IPS DF 19.7 (cell line): ENCODE measurements at places on chromosomes 2 and 18.

- no peak for DNase-seq
Measured at GRCh38 chr2:224528171-224528570, 57.0 kb downstream of the CUL3 start.

GRCh38 chr2:206670531-206671319 lies 28.4 kb downstream of the FAM237A start:
- no peak for DNase-seq

DNA sequence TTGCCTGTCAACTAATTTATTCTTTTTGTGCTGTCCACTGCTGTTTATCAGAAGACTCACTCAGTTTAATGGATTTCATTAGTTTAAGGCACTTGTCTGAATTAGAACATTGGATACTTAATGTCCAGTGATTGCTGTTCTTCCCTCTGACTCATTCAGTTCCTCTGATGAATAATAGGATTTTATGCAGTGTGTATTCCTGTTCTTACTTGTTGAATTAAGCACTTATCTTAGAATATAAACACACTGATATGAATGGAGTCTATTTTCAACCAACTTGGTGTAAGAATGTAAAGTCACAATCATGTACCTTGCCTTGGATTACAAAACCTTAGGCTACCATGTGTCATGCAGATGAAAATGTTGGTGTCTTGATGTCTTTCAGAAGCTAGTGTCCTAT lies 87.0 kb upstream of the PROKR1 start:
- DNase-seq = no peak

DNA sequence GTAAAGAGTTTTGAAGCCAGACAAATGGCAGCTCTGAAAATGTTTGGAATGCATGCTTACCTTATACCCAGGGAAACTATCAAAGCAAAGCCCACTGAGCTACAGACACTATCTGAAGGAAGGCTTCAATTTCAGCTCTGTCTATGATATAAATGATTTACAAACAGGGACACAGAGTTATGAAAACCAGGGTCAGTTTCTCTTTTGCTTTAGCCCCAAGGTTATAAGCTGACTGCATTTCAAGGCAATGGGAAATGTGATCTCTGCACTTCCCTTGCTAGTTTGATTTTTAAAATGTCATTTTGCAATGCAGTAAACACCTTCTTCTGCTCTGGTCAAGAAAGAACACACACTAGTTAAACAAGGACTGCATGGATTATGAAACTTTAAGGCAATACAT lies 65.2 kb upstream of the CCDC195 start:
- DNase-seq = no peak

GRCh38 chr2:237613679-237614078 lies 13.7 kb upstream of the LRRFIP1 start:
- no peak for DNase-seq

GRCh38 chr2:7468955-7469354 lies 551.7 kb downstream of the RNF144A start:
- DNase-seq = no peak

DNA sequence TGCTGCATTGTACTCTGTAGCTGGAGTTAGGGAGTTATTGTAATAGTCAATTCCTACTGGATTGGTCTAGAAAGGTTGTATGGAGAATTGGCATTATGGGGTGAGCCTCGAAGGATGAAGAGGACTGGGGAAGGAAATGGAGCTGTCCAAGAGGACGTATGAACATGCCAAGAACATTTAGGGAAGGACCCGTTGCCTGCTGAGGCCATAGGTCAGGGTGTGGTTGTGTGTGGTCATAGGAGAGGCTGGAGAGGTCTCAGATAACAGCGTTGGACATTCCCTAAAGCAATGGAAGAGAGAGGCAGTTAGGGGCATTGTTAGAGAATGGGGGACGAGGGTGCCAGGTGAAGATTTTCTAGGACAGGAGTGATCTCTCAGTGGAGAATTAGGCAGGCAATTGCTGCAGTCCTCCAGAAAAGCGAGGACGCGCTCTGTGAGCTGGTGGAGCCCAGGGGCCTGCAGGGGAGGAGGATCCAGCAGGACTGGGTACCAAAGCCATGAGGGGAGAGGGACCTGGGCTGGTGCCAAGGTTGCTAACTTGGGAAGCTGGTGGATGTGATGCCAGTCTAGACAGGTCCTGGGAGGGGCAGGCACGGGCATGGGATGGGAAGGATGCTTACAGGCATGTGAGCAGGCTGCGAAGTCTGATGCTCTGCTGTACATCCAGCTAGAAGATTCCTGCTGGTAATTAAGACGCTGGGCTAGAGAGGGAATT lies 9.4 kb upstream of the PSD4 start:
- no peak for DNase-seq

DNA sequence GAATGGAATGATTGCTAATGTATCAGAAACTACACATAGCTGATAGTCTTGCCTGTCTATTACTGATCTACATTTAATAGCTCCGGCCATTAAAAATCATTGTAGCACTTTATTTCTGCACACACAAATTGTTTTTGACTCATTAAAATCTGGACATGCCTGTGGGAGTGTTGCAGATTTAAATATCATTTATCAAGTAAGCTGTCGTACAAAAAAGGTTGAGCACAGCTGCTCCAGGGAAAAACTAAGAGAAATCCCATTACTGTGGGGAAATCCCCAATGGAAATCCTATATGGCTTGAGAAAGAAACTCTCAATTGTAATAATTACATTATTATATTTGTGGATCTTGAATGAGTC lies 99.6 kb upstream of the CERS6 start:
- no peak for DNase-seq

- no peak for DNase-seq
Measured at GRCh38 chr2:3754795-3755194, 51.4 kb downstream of the DCDC2C start.

DNA sequence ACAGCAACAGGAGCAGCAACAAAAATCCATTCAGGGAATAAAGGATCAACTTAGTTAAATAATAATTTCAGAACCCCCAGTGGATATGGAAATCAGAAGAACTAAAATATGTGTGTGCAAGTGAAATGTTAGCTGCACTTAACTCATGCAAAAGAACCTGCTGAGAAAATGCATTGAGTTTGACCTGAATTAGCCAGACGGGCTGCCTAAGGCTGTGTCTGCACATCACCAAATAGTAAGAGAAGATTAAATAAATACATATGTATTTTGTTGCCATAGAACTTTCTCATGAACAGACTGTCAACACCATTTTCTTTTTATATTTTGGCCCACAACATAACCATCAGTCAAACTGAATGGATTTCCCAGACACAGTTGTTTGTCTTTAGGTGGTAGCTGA lies 262.0 kb upstream of the PIK3C3 start:
- DNase-seq = no peak

DNA sequence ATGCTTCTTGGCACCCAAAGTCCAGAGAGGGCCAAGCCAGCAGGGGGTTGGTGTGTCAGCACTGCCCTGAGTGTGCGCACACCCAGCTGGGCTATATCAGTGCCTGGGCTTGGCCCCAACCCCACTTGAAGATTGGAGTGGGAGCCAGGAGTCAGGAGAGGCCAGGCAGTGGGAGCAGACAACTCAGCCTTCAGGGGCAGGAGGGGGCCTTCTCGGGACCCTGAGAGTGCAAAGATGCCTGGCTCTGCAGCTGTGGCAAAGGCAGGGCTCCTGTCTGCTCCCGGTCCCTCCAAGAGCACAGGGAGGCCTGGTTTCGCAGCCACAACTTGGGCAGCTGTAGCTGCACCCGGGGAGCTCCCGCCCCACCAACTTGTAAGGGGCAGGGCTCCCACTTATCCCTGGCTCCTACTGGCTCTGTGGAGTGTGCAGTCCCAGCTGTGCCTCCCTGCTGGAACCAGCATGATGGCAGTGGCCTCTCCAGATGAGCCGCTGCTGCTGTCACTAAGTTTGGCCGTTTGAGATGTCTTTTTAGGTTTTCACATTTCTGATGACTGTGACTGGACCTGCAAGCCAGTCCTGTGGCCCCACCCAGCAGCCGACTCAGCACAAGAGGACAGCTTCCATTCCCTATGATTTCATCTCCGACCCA lies 148.8 kb upstream of the HS6ST1 start:
- no peak for DNase-seq

DNA sequence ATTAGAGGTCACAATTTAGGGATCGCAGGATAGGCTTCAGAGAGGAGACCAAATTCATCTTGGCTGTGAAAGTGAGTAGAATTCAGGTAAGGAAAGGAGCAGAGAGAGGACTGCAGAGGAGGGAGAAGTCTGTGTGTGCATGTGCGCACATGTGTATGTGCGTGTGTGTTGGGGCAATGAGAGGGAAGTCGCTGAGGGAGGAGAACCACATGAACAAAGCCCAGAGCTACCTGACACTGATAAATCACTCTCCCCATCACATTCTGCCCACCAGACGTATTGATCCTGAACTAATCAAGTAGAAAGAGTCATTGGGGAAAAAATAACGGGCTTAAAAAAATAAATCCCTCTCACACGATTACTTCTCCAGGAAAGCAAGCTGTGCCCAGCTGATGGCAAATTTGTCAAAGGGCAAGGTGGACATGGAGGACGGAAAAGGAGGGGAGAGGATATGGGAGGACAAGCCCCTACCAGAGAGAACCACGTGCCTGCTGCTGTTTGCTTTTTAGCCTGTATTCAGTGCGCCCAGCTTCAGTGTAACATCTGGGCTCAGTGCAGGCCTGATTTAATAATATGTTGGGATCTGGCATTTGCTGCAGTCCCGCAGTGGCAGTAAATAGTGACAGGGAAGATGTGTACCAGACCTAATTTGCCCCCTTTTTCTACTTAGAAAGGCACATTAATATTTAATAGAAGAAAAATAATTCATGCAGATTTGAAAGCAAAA lies 307.5 kb downstream of the C1D start:
- no peak for DNase-seq

GRCh38 chr18:79487183-79487800 lies 91.6 kb downstream of the NFATC1 start:
- no peak for DNase-seq

- DNase-seq = no peak
Measured at GRCh38 chr2:176380341-176380740, 111.1 kb downstream of the MTX2 start.

DNA sequence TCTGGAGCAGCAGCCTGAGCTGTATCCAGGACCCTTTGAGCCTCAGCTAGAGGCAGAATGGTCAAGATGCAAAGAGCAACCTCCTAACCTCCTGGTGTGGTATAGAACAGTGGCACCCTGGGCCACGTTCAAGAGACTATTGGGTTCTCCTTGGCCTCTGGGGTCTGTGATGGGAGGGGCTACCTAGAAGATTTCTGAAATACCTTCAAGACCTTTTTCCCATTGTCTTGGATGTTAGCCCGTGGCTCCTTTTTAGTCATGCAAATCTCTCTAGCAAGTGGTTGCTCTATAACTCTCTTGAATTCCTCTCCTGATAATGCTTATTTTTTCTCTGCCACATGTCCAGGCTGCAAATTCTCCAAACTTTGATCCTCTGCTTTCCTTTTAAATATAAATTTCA lies 106.3 kb upstream of the SULT1C3 start:
- peak; percentile 9 for DNase-seq

GRCh38 chr2:113218283-113219091 lies 44.7 kb downstream of the PSD4 start:
- no peak for DNase-seq

GRCh38 chr2:79670198-79670597 lies 157.3 kb downstream of the CTNNA2 start:
- DNase-seq = peak; percentile 74

- DNase-seq = no peak
Measured at GRCh38 chr2:10188729-10189305, 66.3 kb downstream of the RRM2 start.

DNA sequence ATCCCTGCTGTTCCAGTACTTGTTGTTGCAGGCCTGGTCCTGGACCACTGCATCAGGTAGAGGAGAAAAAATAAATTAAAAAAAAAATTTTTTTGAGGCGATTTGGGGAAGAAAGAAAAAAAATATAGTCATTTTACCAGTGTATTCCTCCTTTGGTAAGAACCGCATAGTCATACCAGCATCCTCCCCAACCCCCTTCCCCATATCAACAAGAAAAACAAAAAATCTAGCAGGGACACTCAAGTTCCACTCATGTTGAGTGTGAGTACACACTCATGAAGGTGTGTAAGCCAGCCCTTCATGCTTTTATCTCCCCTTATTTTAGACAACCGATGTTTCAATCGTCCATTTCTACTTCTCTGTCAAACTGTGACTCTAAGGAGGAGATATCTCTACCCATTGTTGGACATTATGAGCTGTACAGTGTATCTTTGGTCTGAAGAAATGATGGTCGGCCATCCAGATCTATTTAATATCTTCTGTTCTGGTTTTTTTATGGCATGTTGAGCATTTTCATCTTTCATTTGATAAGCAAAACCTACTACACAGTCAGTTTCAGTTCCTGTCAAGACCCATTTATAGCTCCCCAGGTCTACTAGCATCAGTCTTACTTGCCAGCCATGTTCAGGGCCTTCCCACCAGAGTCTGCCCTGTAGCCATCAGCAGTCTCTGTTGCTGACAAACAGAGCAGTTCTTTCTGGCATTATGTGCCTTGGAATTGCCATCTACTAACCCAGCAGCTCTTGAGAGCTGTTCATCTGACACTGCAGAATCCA lies 20.0 kb downstream of the ELP2 start:
- no peak for DNase-seq

GRCh38 chr2:219209236-219210195 lies 2.9 kb downstream of the ZFAND2B start:
- no peak for DNase-seq

- no peak for DNase-seq
Measured at GRCh38 chr2:103880081-103880834, 973.7 kb upstream of the POU3F3 start.

GRCh38 chr18:52499644-52500043 lies 159.6 kb downstream of the DCC start:
- no peak for DNase-seq

DNA sequence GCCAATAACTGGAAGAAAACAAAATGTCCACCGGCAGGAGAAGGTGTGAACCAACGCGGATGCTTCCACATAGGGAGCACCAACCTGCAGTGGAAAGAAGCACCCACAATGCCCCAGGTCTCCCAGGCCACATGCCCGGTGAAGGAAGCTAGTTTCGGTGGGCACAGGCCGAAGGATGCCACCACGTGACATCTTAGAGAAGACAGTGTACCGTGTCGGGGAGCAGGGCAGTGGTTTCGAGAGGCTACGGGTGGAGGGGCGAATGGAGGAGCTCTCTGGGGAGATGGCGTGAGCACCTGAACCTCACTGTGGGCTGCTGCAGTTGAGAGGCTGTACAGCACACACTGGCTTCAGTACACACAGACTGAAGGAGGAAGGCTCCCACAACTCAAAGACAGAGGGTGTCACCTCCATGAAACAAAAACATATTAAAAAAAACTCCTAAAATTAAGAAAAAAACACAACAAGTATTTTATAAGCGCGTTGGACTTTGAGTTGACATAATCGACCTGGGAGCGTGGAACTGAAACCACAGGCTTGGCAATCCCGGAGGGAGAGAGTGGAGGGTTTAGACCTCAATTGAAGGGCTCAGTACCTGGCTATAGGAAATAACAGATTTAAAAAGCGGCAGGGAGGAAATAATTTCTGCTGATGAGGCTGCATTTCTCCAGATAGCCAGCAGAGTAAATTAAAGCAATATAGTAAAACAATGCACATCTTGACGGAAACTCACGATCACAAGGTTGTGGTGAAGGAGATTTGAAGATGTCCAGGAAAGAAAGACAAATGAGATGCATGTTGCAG lies 160.1 kb downstream of the RTP5 start:
- DNase-seq = no peak
